Transverse colon (tissue), 4 donors: ENCODE measurements at places on chromosomes 12 and 14.

DNA sequence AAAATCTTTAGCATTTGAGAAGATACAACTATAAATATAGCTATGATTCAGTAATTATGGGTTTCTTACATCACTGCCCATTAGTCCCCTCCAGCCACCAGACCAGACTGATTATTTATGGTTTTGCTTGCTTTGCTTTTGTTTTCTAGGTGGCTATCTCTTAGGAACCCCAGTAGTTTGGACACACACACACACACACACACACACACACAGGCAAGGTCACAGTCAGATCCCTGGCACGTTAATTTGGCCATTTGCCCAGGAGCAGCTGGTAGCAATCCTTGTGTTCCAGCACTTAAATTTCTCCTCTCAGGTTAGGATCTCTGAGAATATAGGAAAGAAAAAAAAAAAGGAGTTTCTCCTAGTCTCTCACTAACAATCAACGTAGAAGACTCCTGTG, 90.2 kb upstream of the RESF1 start:
- no peak for DNase-seq

- DNase-seq: no peak
Measured at GRCh38 chr12:132469423-132469822, 20.5 kb upstream of the FBRSL1 start.

- DNase-seq: no peak
Measured at GRCh38 chr12:89858718-89859117, 150.1 kb upstream of the ATP2B1 start.

GRCh38 chr14:101561145-101561896, at the start of gene DIO3:
TSS of gene DIO3 (plus strand) at chr14:101561495.
- peak; percentile 40 for DNase-seq

- DNase-seq: no peak
Measured at GRCh38 chr12:45423931-45424330, 208.0 kb downstream of the ANO6 start.

DNA sequence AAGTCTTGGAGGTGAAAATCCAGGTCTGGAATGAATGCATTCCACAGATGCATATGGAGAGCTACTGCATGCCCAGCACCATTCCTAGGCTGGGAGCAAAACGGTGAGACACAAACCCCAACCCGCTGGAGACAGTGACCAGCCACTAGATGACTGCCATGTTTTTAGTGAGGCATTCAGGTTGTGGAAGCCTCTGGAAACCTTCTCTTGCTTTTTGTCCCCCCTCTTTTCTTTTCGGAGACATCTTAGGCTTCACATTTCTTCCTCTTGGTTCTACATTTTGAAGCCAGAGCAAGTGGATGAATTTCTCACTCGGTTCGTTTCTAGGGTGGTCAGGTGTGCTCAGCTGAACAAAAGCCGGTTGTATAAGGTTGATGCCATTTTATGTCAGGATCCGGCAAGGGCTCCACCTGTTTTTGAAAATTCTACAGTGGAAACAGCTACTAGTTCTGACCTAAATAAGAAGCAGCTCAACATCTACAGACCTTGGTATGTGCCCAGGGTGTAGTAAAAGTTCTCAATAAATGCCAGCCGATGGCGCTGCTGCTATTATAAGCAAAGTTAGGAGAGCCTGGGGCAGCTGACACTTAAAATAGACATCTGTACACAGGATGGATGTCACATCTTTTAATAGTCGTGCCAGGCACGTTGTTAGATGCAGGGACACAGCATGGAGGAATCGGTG, 1.8 kb upstream of the ZNF839 start:
- DNase-seq: peak; percentile 54

DNA sequence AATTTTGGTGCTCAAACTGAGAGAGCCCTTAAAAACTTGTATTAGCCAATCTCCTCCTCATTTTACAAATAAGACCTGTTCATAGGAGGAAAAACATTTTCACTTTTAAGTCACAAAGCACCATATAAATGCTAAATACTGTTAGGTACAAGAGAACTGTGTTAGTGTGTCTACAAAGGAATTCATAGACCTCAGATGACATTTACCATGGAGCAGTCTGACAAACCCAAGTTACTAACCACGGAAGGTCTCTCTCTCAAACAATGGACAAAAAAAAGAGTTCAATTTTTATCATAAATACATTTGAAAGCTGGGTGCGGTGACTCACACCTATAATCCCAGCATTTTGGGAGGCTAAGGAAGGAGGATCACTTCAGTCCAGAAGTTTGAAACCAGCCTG, 10.0 kb downstream of the SBNO1 start:
- no peak for DNase-seq

GRCh38 chr14:61551384-61551783, 143.9 kb upstream of the HIF1A start:
- DNase-seq: no peak

- no peak for DNase-seq
Measured at GRCh38 chr14:84496677-84497076, 1033.3 kb upstream of the FLRT2 start.

GRCh38 chr12:122265886-122266229, 436 bp downstream of the VPS33A start:
- DNase-seq: peak; percentile 50

DNA sequence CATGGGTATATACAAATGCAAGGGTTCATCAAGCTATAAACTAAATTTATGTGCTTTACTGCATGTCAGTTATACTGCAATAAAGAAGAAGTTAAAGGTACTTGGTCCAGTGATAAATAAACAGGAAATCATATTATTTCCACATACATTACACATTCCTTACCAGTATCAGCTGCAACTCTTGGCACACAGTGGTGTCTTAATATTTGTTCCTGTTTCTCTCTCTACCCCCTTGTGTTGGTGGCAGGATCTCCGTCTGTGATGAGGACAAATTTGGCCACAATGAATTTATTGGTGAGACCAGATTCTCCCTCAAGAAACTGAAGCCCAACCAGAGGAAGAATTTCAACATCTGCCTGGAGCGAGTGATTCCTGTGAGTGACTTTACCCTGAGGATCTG, 19.2 kb upstream of the OAS1 start:
- no peak for DNase-seq

GRCh38 chr12:93980711-93981110, 167.7 kb upstream of the PLXNC1 start:
- no peak for DNase-seq

- no peak for DNase-seq
Measured at GRCh38 chr14:104738375-104739019, 14.4 kb upstream of the SIVA1 start.

DNA sequence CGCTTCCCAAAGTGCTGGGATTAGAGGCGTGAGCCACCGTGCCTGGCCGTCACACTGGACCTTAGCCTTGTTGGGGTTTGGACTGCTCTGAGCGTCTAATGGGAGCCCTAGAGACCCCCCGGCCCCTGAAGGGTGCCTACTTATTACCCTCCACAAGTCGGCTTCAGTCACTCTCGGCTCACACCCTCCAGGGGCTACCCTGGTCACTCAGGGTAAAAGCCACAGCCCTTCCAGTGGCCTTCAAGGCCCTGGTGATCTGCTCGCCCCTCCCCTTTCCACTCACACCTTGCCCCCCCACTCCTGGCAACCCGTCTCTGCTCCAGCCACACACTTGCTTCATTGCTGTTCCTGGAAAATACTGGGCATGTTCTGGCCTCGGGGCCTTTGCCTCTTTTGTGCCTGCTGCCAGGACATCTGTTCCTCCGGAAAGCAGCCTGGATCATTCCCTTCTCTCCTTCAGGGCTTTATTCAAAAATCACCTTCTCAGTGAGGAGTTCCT, 3.6 kb upstream of the MORN3 start:
- DNase-seq: peak; percentile 51

DNA sequence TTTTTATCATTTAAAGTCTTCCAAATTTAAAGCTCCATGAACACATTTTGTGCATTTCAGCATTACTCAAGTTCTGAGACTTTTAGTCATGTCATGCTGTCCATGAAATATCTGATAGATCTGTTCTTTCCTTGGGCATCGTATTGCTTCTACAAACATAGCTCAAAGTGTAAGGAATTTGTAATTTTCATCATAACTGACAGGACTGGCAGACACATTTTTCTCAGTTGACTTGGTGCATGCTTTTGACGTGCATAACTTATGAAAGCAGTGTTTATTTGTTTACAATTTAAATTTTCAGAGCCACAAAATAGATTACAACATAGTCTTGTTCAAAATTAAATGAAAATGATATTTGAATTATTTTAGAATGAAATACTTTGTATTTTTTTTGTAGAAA, 812.1 kb upstream of the NOVA1 start:
- DNase-seq: no peak

DNA sequence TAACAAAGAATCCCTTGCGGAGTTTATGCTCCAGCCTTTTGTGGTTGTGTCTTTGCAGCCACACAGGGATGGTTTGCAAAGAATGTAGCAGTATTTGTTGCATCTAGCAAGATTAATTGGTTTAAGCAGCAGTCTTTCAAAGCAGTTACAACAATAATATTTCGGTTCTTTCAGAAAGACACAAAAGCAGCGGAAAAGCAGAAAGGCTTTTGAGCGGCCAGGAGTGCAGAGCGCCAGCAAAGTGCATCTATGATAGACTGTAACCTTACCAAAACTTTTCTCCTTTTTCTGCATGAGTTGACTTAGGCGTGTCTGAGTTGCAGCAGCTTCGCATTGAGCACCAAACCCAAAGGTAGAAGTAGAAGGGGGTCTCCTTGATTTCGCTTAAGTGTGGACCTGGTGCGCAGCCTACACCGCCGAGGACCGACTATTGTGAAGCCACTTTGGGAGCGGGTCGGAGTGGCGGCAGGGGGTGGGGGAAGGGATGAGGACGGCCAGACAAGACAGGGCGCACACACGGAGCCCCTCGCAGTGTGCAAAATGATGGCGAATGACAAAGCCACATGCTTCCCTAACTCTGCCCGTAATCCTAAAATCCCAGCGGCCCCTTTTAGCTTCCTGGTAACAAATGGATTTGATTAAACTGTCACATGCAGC, 1.2 kb downstream of the LMO3 start:
- DNase-seq: no peak

- DNase-seq: no peak
Measured at GRCh38 chr12:90826036-90826435, 128.9 kb downstream of the CCER1 start.

GRCh38 chr14:95520346-95520745, 3.9 kb upstream of the SYNE3 start:
- no peak for DNase-seq

DNA sequence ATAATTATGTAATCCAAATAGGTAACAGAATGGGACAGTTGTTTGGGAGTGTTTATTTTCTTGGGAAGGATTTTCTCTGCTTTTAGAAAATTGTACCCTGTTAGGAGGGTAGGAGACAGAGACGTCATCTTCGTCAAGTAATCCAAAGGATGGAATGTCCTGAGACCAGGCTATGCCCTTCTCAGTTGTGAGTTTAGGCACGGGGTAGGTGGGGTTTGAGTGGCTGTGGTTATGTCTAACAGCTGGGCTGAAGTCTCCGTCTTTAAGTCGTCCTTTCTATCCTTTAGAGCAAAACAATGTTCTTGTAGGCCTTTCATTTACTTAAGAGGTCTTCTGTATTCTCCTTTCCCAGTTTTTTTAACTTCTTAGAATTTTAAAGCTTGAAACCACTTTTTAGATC, 5.7 kb downstream of the SOCS2 start:
- no peak for DNase-seq

GRCh38 chr14:45610318-45610717, 357.3 kb upstream of the MIS18BP1 start:
- no peak for DNase-seq

- DNase-seq: no peak
Measured at GRCh38 chr14:90700933-90701776, 115.1 kb downstream of the TTC7B start.

- no peak for DNase-seq
Measured at GRCh38 chr12:13062669-13063068, 18.5 kb downstream of the FAM234B start.

- no peak for DNase-seq
Measured at GRCh38 chr12:48336061-48336460, 14.7 kb downstream of the ZNF641 start.

DNA sequence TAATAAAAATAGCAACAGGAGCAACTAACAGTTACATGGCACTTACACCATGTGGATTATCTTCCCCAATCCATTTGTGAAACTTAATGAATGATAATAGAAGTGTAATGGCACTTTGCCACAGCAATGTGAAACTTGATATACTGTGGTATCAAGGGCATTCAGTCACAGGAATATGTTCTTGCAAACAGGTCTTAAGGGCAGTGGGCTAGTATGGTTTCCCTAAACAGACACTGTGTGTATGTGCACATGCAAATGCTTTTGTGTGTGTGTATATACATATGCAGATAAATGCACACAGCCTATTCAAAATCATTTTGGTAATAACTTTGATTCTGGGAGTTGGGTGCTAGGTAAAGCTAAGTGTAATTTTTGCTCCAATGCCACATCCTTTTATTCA, 26.2 kb upstream of the ARHGAP5 start:
- DNase-seq: no peak

DNA sequence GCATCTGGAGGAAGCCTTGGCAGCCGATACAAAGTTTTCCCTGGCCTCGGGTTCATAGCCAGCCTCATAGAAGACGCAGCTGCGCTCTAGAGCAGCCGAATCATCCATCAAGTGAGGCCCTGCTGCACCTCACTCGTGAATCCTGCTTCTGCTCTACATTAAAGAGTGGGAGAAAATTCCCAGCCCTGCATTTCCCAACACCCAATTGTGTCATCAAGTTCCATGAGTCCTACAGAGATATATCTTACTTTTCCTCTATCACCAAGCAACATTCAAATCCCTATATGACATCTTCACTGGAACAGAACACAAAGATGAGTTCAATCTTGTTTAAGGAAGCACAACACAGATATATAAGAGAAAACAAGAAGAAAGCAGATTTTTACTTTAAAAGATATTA, 139.3 kb downstream of the TTC7B start:
- no peak for DNase-seq

DNA sequence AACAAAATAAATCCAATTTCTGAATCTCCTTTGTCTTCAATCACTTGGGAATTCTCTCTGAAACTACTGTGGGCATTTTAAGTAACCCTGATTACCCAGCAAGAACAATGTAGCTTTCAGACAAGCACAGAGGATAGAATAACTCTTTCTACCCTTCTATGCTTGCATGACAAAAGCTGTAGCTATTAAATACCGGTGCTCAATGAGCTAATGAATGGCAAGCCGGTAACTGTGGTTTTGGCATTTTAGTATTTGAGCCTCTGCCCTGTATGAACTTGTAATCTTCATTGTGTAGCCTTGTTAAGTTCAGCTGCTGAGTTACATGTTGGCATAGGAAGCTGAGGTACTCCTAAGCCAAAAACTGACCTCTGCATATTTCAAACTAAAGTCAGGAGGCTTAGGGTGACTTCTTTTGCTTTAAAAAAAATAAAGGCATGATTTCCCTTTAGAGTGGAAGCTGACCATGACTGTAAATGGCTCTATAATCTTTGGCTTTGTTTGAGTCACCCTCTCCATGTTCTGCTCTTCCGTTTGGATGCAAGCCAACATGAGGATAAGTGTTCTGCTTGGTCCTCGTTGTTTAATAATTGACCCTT, 171.0 kb upstream of the HIF1A start:
- no peak for DNase-seq

DNA sequence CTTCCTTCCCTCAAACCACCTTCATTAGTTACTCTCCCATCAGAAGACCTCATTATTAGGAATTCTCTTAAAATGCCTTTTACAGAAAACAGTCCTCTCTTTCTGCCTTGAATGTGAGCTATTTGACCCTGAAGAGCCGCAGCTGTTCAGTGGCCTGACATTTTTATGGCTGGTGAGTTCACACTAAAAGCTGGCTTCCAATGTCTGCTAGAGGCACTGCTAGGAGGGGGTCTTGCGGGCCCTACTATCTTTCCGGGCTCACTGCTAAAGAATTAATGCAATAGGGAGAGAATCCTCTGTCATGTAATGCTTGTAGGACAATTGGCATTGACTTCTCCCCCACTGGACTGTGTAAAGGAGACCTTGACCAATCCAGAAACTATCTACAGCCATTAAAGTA, 87.7 kb downstream of the GPR135 start:
- no peak for DNase-seq
